ENCODE measurements at places on chromosomes 4 and X.

DNA sequence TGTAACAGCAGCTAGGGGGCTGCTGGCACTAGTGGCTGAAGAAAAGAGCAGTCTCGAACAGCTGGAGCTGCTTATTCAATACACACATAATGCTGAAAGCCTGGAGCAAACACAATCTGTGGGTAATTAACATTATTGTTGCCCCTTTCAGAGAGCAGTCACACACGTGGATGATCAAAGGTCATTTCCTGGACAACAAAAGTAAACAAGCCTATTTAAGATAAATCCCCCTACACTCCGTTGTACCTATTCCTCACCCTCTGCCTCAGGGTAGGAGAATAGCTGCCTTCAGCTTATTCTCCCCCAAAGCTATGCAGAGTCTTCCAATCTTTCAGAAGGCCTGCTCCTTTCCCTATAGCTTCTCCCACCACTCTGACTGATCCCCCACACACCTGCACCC, 803.9 kb downstream of the C4orf33 start:
- DNase-seq, result no peak

DNA sequence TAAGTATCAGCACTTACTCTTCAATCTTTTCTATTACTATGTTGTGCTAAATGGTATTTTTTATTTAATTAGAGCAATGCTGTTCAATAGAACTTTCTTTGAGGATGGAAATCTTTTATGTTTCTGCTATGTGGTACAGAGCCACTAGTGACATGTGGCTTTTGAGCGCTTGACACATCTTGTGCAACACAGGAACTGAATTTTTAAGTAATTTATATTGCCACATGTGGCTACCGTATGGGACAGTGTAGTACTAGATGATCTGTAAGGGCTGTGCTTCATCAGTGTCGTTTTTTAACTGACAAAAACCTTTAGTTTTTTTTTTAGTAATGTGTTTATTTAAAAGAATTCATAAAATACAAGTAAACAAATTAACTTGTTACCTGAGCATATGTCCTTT, 22.4 kb downstream of the HPRT1 start:
- DNase-seq, result no peak

GRCh38 chrX:99117011-99117410, 1293.1 kb downstream of the PCDH19 start:
- DNase-seq, result no peak

GRCh38 chr4:57077550-57078343, 32.4 kb downstream of the IGFBP7 start:
- no peak for DNase-seq

DNA sequence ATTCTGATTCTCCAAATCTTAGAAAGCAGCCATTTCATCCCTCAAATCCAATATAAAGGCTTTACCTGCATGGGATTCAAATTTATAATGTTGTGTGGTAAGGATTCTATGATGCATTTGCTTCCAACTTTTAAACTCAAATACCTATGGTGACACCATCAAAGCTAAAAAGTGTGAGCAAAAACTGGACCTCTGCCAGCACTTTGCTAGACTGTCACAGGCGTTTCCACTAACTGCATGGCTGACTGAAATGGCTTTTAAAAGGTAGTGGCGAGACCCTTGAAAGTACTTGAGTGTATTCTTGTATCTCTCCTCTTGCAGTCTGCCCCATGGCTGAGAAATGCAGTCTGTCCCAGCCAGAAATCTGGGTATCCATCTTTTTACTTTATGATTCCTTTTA, 169.4 kb downstream of the AMELX start:
- DNase-seq, result no peak

DNA sequence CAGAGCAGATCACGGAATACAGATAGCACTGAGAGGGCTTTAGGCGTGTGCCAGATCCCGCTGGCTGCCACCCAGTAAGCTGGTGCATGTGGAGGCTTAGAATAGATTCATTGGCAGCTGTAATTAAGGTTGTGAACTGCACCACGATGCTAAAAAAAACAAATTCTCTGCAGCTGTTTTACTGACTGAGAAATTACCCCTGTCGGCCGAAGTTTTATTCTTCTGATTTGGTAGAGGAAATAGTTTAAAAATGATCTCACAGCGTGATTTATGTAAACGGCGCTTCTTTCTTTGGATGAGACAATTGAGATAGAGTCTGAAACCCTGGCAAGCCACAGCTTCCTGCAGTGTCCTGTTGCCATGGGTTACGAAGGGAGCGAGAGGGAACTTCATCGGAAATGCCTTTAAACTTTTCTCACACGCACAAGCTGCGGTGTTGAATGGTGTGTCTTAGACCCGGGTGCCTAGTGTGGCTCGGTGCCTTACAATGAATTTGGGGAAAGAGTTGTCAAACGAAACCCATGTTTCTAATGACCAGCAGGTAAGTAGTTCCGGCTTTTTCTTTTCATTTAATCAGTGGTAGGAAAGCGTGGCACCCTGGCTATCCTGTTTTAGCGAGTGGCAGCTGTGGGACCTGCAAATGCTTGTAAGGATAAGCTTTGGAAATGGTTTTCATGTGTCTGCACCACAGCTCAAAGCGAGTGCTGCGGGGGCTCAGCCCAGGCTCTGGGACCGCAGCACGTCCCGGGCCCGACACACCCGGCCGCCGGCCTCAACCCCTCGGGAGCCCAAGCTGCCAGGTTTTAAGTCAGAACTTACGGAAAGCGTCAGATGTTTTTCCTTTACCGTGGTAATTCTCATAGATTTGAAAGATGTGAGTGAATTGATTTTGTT, 71.7 kb upstream of the HGFAC start:
- no peak for DNase-seq

DNA sequence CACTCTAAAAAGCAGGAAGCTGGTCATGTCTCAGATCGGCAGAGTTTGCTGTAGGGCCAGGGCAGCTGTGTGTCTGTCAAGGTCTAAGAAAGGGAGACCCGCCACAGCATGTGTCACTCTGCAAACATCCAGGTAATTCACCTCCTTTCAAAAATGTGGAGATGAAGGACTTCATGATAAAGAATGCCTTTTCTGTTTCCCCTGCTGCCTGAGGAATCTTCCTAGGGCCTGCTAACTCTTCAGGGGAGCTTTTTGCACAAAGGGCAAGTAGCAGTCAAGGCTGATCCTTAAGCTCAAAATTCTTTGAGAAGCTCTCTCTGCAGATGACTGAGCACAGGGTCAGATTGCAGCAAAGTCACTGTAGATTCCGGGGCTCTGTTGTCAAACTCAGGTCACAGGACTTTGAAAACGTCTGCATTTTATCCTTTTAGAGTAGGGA, 21.1 kb downstream of the RASL11B start:
- no peak for DNase-seq

DNA sequence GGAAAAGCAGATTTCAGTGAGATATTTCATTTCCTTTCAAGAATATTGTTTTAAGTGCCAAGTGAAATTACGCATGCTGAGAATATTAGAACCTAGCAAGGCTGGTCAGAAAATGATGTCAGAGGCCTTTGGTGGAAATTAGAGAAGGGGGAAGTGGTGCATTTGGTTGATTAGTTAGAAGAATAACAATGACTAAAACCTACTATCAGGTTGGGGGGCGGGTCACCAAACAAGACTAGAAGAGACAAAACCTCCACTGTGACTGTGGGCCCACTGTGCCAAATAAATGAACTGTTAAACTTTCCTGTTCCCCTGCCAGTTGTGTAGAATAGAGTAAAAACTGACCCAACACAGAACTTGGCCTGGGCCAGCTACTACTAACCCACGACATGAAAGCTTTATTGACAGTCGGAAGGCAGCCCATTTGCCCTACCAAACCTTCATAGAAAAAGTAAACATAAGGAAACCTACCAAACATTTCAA, 2.9 kb downstream of the RAPGEF2 start:
- no peak for DNase-seq

DNA sequence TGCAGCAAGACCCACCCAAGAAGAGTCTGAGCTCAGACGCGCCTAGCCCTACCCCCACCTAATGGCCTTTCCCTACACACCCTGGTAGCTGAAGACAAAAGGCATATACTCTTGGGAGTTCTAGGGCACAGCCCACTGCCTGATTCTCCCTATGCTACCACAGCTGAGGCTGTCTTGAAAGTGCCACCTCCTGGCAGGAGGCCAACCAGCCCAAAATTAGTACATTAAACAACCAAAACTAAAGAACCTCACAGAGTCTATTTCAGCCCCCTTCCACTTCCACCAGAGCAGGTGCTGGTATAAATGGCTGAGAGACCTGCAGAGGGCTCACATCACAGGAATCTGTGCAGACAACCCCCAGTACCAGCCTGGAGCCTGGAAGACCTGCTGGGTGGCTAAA, 119.1 kb downstream of the HMGN5 start:
- no peak for DNase-seq

GRCh38 chr4:80532674-80533333, 197.3 kb downstream of the CFAP299 start:
- no peak for DNase-seq

GRCh38 chr4:87523307-87523706, 5.9 kb downstream of the SPARCL1 start:
- DNase-seq, result no peak

DNA sequence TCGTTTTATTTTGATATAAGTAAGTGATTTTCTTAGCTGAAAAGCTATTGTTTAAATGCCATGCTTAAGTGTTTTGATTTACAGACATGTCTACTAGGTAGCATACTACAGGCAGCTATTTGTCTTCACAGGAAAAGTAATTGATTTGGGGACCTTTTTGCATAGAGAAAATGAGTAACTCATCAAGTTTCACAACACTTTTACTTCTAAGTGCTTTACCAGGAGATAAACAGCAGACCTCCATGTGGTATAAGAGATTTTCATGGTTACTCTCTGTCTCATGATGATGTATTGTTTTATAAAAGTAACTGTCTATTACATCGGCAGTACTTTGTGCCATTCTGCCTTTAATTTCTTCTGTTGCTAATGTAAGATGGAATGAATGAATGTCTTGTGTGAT, 28.7 kb downstream of the RBPJ start:
- no peak for DNase-seq

- DNase-seq, result no peak
These were observed 56.0 kb upstream of the RASGEF1B start for GRCh38 chr4:81527709-81528108.

GRCh38 chr4:154658680-154659405, 46.4 kb upstream of the FGG start:
- DNase-seq, result no peak

GRCh38 chr4:145539671-145540070, 58.0 kb downstream of the SMAD1 start:
- DNase-seq, result no peak

DNA sequence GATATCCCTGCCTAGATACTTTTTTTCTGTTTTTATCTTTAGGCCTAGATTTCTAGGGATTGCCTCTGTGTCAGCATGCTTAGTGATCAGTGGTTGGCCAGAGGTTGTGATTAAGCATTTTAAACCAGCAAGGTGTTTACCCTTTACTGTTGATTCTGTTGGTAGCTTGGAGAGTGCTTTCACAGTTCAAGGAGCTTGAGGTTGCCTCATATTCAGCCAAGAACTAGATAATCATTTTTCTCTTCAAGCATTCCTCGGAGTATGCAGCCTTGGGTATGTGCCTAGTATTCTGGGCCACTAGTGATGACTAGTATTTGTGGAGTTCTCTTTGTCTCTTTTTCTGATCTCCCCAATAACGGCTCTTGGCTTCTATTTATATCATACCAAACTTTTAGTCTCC, 20.4 kb downstream of the APOOL start:
- DNase-seq, result no peak

- DNase-seq, result no peak
These were observed 270.7 kb downstream of the FBXW7 start for GRCh38 chr4:152265149-152265621.

DNA sequence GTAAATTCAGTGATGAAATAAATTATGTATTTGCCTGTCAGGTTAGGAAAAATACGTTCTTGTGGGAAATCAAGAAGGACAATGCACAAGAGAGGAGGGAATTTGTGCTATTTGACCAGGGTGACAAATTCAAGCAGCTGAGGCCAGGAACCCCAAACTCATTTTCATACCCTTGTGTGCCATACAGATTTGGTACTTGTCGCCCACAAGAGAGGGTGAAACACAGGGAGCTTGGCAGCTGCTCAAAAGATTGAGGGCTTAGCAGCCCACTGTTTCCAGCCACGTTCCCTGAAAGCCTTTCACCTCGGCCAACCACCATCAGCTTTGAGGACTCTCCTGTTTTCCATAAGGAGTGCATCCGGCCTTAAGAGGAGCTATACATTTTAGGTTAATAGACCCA, 111.2 kb downstream of the COL25A1 start:
- DNase-seq, result no peak

GRCh38 chr4:145909773-145910172, 28.9 kb downstream of the ZNF827 start:
- DNase-seq, result no peak

GRCh38 chr4:106676173-106676921, 307.8 kb upstream of the GIMD1 start:
- no peak for DNase-seq

DNA sequence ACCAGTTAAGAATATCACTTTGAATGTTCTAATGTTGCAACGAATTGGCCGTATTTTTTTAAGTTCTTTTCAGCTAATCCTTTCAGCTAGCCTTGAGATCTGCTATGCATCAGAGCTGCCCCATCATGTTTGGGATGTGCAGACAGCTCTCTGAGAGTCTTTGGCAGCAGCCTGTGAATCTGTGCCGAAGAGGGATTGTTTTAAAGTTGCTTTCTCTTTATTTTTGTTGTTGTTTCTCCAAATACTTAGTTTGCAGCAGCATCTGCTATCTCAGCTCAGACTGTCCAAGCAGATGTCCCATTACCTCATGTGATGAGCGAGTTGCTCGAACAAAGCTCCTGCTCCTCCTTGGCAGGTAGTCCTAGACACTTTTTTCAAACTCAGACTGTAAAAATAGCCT, 1002.5 kb upstream of the INTU start:
- DNase-seq, result no peak

- DNase-seq, result no peak
These were observed 17.6 kb downstream of the WFS1 start for GRCh38 chr4:6287017-6287788.

DNA sequence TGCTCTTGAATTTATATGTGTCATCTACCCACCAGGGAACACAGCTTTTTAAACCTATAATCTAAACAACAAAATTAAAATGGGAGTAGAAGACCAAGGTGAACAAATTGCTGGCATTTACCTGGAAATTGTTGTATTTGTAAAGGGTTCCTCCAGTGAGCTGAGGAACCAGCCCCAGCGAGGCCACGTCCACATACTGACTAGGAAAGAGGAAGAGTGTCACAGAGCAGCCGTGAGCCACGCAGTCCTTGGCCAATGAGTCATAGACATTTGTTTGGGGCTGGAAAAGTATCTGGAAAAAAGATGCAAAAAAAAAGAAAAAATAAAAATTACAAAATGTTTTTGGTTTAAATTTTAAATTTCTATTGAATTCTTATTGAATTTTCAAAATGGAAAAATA, 58.7 kb downstream of the METTL14 start:
- no peak for DNase-seq

Measured in central memory CD8-positive, alpha-beta T cell (primary cell).